Lung microvascular endothelial cell (primary cell): ENCODE measurements at places on chromosomes 11 and 22.

DNA sequence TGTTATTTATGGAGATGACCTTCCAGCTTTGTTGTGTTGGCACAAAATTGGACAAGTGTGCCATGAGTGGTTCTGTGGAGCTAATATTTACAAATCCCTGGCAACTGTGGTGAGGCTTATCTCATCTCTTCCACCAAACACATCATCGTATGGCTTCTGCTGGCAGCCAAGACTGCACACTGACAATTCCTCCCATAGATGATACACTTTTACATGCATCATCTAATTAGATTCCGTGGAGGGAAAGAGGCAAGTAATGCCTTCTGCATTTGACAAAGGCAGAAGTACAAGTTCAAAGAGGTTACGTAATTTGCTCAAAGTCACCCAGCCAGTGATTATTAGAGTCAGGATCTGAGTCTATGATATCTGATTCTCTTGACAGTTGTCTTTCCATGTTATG, 62.7 kb upstream of the KIRREL3 start:
- DNase-seq, result no peak

DNA sequence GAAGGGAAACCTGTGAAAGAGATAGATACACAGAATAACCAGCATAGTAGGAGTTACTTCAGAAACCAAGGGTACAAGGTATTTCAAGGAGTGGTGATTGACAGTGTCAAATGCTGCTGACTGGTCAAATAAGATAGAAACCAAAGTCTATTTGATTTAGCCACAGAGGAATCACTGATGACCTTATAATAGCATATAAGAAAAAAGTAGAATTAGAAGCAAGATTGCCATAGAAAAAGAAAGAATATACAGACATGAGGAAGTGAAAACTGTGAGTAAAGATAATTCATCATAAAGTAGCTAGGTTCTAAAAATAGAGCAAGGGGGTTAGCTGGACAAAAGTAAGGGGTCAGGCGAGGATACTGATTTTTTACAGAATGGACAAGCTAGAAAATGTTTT, 14.2 kb downstream of the ZBTB44 start:
- DNase-seq, result no peak

- DNase-seq, result no peak
Measured at GRCh38 chr11:66491315-66491935, 11.2 kb downstream of the DPP3 start.

DNA sequence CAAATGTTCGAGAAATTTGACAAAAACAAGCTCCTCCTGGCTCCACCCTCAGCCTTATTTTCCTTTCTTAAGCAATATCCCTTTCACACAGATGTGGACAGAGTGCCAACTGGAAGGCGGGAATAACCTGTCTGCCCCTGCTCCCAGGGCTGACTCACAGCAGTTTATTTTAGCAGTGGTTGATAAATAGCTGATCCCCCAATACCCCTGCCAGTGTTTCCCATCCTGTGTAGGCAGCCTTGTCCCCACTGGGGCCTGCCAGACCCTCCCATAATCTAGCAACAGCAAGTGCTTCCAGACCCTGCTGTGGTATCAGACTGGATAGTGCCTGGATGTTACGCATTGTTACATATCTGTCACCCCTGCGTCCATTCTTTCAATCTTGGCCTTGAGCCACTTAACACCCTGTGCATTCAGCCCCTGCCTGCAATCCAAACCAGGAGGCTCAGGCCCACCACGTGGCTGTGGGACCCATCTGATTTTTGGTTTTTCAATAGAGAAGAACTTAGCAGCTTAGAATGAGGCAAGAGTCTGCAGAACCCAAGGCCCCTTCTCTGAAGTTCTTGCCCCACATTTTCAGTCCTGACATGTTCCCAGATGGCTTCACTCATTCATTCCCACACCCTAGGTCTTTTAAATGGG, 53.7 kb downstream of the PARVA start:
- DNase-seq, result peak; percentile 51

- DNase-seq, result no peak
Measured at GRCh38 chr11:8759634-8760033, 77.0 kb downstream of the RPL27A start.

DNA sequence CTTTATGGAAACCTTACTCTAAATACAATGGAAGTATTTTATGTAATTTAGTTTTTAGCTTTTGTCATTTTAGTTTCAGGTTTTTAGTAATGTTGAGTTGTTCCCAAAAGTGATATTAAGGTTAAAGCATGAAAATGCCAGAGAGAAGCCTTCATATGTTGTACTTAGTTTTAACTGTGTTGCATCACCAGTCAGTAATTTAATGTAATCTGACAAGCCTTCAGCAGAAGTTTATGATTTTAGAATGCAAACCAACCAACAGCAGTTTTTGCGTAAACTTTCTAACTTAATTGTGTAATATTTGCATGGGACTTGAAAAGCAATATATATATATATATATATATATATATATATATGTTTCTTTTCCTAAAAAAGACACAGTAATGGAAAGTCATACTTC, 110.6 kb downstream of the MSANTD4 start:
- DNase-seq, result no peak

DNA sequence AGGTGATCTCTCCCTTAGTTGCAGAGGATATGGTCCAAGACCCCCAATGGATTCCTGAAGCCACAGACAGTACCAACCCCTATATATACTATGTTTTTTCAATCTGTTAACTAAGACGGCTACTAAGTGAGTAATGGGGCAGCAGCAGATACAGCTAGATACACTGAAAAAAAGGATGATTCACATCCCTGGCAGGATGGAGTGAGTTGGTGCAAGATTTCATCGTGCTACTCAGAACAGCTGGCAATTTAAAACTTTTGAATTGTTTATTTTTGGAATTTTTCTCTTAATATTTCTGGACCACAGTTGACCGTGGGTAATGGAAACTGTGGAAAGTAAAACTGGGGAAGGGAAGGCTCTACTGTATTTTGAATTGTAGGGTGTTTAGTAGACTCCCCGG, 17.0 kb upstream of the TMEM218 start:
- DNase-seq, result no peak

- no peak for DNase-seq
Measured at GRCh38 chr11:35515224-35515623, 10.2 kb downstream of the PAMR1 start.

GRCh38 chr11:93659841-93660240, 1.6 kb upstream of the CEP295 start:
- no peak for DNase-seq

DNA sequence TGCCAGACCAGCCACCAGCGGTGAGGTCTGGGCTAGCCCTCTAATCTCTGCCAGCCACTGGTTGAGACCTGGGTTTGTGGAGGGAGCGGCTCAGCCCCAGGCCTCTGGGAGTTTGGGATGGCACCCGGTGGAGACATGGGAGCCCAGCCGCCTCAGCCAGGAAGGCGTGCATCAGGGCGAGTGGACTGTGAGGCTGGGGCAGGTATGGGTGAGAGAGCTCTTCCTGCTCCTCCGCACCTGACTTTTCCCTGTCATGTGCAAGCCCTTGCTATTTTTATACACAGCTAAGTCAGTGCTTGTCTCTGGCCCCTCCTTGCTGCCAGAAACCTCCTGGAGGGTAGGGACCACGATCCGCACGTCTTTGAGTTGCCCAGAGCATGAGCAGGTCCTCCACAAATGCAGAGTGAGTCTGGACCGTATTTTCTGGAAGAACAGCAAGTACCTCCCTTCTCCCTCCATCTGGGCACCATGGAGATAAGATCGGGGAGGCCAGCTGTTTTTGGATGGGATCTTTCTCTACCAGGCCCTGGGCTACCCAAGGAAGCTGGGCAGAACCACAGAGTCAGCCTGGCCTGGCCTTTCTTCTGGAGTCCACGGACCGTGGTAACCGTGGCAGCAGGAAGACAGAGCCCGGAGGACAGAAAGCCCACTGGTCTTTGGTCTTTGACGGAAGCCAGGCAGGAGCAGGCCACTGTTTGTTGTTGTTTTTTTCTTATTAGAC, 53.3 kb downstream of the IGLL1 start:
- no peak for DNase-seq

DNA sequence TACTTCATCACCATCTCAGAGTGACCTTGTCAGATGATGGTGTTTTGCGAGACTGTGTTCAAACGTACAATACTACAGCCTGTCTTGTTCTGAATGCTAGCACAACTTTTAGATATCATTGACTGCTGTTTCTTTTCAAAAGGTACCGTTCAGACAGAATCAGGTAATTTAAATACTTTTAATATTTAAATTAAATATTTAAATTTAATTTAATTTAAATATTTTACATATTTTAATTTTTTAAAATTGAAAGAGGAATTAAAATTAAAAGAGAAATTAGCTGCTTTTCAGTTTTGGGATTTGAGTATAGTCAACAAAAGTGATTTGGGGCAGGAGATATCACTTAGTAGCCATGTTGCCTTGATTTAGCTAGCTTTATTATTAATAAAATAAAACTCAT, 642.1 kb upstream of the CCDC179 start:
- no peak for DNase-seq

- DNase-seq, result no peak
Measured at GRCh38 chr22:19357270-19358105, 66.0 kb upstream of the CLTCL1 start.

DNA sequence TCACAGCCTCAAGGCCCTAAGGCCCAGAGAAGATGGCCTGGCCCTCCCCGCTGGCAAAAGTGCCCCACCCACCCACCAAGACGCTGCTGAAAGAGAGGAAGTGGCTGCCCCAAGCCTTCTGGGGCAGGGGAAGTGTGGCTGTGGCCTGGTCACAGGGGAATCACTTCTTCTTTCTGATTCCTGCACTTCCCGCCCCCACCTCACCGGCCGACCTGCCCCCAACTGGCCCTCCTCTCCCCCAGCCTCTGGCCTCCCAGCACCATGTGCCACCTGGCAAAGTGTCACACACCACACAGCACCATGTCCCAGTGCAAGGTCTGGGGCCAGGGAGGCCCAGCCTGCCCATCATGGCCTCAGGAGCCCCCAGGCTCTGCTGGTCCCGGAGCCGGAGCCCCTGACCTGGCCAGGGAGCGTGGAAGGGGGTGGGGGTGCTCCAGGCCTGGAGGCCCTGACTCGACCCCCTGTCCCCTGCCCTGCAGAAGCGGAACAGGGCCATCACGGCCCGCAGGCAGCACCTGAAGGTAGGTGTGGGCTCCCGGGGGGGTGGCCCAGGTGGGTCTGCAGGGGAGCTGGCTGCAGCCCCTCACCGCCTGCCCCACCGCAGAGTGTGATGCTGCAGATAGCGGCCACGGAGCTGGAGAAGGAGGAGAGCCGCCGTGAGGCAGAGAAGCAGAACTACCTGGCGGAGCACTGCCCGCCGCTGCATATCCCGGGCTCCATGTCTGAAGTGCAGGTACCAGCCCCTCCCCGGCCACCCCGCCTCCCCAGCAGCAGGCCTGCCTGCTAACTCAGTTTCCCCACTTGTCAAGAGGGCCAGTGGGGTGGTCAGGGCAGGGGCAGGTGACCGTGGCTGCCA, 1.4 kb downstream of the TNNI2 start:
- DNase-seq, result no peak

GRCh38 chr11:48028914-48029680, 48.7 kb downstream of the PTPRJ start:
- DNase-seq, result no peak

- DNase-seq, result no peak
Measured at GRCh38 chr11:117097014-117097388, 1.2 kb downstream of the SIK3 start.

DNA sequence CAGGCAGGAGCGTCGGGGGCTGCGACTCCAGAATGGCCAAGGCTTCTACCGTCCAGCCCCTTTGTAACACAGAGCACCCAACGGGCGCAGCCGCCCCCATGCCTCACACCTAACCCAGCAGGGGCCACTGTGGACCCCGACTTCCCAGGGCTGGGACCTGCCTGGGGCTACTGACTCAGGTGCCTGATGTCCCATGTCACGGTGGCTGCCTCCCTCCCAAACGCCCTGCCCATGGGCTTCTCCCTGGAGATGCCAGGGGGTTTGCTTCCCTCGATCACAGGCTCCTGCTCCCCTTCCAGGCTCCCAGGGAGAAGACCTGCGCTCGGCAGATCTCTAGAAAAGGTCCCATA, 84.0 kb downstream of the MYEOV start:
- DNase-seq, result no peak

GRCh38 chr22:46941968-46942798, 179.7 kb downstream of the TBC1D22A start:
- peak; percentile 60 for DNase-seq

GRCh38 chr11:12301379-12301778, 76.0 kb upstream of the PARVA start:
- no peak for DNase-seq

DNA sequence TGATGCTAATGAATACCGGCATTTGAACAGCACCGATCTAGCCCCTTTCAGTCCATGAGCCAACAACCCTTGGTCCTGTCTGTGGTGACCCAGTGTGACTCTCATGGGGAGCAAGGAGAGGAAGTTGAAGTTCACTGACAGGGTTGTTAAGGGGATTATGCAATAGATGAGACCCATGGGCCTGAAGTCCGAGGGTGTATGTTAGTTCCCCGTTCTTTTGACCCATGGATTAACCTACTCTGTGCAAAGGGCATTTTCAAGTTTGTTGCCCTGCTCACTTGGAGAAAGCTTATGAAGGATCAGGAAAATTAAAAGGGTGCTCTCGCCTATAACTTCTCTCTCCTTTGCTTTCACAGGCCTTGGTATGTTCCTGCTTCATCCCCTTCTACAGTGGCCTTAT, 4.9 kb downstream of the PNPLA3 start:
- no peak for DNase-seq

- DNase-seq, result no peak
Measured at GRCh38 chr11:68533945-68534344, 73.4 kb downstream of the PPP6R3 start.

- no peak for DNase-seq
Measured at GRCh38 chr11:2268729-2269600, 1.4 kb downstream of the ASCL2 start.

- DNase-seq, result no peak
Measured at GRCh38 chr11:17273668-17274282, 2.8 kb upstream of the NUCB2 start.
